Stimulated activated CD4-positive, alpha-beta T cell treated with anti-CD3 and anti-CD28 coated beads, Interleukin-2, amount 100 ng/mL, for 4 hours (primary cell): ENCODE measurements at places on chromosomes 3 and 15.

GRCh38 chr3:2714834-2715233 is 395.3 kb downstream of the IL5RA start:
- DNase-seq, result no peak

- DNase-seq, result no peak
These were observed 387.1 kb upstream of the NECTIN3 start for GRCh38 chr3:110684466-110684865.

DNA sequence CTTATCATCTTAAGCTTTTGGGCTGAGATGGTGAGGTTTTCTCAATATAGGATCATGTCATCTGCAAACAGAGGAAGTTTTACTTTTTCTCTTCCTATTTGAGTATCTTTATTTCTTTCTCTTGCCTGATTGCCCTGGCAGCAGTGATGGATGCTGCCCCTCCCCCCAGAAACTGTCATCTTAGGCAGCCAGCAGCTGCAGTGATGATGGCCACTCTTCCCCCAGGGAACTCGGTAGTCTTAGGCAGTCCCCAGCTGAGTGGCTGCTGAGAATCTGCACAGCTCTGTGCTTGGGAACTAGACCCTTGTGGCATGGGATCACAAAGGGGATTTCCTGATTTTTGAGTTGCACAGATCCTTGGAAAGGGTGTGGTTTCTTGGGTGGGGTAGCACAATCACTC is 791.1 kb upstream of the ALCAM start:
- no peak for DNase-seq

- DNase-seq, result no peak
These were observed 67.9 kb downstream of the CACNA2D2 start for GRCh38 chr3:50435371-50436113.

GRCh38 chr3:134376385-134376765 is 2.1 kb upstream of the AMOTL2 start:
- DNase-seq, result no peak

DNA sequence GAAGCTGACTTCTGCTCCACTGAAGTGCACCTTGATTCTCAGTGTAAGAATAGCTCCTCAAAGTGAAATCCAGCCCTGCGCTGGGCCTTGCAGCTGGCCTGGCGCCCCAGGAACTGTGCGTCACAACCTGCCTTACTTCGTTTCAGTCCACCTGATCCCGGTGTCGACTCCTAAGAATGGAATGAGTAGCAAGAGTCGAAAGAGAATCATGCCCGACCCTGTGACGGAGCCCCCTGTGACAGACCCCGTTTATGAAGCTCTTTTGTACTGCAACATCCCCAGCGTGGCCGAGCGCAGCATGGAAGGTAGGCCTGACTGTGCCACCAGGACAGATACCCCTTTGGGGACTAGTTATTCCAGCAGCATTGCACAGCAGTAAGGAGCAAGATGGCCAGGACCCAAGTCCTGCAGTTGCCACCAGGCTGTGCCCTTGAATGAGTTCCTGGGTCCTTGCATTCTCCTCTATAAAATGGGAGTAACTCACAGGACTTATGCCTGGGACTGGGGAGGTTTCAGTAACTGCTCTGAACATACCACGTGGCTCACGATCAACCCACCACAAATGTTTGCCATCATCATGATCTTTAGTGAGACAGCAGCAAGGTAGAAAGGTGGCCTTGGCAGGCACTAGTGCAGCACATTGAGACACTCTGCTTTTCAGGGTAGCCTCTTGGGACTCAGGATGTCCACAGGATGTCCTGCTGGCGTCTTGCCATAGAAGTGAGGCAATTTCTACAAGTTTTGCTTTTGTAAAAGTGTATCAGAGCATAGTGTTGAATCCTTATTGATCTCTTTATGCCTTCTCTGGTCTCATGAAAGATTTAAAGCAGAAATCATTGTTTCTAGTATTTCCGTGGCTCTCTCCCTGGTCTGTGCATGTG is 46.8 kb downstream of the PXYLP1 start:
- DNase-seq, result no peak

DNA sequence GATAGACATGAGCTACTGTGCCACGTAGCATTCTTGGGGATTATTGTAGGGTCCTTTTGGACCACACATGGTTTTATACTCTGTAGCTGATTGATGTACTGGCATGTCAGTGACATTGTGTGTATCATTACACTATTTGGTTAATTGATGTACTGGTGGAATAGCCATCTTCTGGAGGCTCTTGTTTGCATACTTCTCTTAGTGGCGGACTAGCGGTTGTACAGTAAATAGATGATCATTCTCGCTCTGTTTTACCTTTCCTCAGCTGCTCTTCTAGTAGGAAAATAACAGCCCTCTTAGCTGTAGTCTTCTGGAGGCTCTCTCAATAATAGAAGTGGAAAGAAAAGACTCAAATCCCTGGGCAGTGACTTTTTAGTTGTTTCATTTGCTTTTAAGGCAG is 24.8 kb downstream of the IGF1R start:
- no peak for DNase-seq

- no peak for DNase-seq
These were observed 173.9 kb upstream of the CD96 start for GRCh38 chr3:111368056-111368455.

DNA sequence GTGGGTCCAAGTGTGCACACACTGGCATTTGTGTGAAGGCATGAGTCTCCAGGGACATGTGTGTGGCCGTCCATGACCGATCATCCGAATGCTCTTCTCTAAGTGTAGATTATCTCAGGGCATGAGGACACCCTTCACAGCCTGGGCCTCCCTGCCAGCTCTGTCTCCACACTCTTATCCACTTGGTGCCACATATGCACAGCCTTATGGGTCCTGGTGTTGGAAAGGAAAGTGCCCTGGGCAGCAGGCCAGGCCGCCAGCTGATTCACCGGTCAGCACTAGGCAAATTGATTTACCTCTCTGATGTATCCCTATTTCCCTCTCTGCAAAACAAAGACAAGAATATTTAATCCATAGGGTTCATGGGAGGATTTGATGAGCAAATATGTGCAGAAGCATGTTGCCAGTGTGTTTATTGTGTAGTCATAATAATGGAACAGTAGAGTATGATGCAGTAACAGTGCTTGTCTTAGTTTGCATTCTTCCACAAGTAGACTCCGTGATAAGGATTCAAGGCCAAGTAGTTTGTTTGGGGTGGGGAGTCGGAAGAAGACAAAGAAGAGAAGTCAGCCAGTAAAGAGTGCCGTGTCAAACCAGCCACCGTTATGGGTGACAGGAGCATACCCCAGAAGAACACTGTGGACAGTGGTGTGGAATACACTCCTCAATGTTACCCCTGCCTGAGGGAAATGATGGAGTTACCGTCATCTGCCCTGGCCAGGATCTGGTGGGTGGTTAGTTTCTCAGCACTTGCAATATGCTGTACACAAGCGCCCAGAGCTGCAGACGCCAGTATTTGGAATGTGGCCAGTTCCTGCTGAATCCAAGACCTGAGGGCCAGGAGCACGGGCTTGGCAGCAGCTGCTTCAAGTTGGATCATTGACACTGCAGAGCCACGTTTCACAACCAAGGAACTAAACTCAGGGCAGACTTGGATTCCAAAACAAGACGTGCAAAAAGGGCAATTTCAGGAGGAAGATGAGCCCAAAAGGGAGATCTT is 85.1 kb downstream of the MTHFS start:
- no peak for DNase-seq

DNA sequence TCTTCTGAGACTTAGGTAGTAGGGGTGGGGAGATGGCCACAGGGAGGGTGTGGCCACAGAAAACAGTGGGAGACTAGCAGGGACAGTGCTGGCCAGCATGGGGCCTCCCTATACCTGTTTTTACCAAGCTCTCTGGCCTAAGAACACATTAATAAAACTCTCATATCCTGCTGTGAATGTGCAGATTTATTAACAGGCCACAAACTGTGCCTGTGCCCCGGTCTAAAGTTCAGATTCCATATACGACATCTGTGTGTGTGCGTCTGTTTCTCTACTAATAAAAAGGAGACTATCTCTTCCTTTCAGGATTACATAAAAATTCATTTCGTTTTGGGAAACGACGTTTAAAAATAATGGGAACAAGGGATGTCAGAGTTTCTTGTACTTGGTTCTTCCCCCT is 92.8 kb upstream of the ADAMTS17 start:
- DNase-seq, result no peak

DNA sequence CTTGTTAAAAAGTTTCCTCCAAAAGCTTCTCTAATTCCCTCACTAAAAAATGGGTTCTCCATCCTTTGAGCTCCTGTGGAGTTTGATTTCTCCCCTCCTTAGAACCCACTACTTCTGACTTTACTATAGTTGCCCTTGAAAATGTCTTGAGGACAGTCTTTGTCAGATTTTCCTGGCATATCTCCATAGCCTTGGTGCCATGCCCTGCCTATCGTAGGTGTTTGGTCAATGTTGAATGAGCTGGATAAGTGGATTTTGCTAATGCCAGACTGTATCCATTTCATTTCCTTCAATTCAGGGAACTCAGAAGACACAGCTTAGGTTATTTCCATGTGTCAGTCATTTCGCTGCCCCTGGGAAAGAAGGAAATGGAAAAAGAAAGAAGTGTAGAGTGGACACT is 40.6 kb downstream of the TMEM266 start:
- no peak for DNase-seq

DNA sequence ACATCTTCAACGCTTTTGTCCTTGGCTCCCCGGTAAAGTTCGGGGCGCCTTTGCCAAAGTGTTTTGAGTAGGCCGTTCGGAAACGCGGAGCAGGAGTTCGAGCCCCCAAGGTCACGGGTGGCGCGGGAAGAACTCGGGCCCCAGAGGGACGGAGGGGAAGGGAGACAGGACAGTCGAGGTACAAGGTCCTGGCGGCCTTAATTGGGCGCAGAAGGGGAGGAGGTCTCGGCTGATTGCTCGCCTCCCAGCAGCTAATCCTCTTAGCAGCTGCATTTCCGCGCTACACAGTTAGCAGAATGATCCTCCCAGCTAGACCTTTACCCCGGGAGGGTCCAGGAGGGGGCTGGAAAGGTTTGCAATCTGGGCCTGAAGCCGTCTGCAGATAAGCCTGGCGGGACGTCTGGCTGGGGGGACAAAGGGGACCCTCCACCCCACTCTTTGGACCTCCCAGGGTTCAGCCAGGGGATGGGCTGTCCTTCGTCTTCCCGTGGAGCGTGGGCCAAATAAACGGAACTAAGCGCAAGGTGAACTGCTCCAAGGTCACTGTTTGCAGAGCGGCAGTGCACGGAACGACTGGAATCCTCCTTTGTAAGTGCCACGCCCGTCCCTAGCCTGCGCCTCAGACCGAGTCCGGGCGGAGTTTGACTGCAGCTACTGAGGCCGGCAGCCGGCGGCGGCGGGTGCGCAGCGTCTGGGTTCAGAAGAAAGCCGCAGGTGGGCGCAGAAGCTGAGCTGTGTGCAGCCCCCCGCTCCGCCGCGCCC is 7.2 kb downstream of the EOMES start:
- DNase-seq, result no peak

- no peak for DNase-seq
These were observed 1.4 kb downstream of the MBNL1 start for GRCh38 chr3:152269831-152270734.

DNA sequence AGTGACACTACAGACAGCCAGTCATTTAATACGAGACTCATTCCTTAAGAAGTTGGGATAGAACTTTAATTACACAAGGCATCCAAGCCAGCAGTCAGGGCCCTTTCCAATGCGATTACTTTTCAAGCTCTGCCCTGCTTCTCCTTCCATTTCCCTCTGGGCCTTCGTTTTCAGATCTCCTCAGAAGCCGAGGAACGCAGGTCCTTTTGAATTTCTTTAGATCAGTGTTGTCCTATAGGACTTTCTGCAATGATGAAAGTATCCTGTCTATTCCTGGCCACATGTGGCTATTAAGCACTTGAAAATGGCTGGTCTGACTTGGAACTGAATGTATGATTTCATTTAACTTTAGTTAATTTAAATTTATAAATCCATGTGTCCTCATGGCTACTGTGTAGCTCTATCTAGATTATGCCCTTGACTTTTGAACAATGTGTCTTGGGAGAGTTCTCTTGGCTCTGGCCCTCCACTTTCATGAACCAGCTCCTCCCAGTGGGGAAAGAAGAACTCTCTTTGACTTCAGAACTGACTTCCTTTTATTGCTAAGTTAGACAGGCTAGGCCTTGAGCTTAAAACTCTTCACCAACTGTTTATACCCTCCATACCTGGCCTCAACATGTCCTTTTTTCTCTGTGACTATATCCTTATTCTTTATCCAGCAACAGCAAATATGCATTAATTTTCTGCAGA is 22.6 kb downstream of the TGFBR2 start:
- DNase-seq, result no peak

GRCh38 chr3:24400450-24400849 is 94.2 kb downstream of the THRB start:
- DNase-seq, result no peak

- DNase-seq, result no peak
These were observed 8.3 kb downstream of the POU1F1 start for GRCh38 chr3:87267953-87268645.

- DNase-seq, result no peak
These were observed 140.2 kb downstream of the ITPR1 start for GRCh38 chr3:4633078-4634004.

DNA sequence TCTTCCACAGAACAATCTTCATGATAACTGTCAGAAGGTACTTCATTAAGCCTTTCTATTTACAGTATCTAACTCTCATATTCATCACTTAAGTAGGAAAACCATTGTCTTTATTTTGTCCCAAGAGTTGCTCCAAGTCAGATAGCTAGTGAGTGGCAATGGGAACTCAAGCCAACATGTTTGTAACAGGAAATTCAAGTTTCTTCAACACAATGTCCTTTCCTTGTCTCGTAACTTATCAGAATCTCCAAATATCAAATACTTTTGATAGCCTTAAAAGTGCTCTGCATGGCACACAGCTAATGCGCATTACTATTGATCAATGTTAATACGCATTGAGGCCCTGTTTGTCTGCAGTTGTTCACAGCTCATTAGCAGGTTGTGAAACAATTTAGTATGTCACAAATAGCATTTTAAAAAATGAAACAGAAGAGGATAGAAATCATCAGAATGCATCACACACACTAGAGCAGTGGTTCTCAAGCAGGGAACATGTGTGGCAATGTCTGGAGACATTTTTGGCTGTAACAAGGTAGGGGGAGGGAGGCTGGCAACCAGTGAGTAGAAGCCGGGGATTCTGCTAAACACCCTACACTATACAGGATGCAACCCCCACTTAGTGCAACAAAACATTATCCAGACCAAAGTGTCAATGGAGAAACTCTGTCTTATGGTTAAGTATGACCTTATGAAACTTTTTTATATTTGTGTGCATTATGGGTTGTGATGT is 27.5 kb downstream of the BTLA start:
- no peak for DNase-seq
